NCI-H1694 treated with DMSO at 0.1 percent for 48 hours (cell line): ENCODE measurements at places on chromosomes 1 and 21.

DNA sequence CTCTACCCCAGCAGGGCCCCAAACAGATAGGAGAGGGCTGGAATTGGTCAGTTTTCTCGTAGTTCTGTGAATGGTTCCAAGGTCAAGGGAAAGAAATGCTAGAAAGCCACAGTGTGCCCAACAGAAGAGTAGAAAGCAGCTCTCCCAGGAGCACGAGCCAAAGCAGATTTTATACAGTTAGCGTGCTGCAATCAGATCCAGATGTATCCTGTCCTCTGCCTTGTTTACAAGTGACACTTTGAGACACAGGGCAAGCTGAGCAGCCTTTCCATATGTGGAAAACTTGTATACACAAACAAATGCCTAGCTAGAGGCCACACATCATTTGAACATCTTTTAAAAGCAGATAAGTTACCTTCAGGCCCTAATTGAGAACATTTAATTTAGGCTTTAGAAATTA, 6.5 kb downstream of the VAMP3 start:
- DNase-seq = no peak

DNA sequence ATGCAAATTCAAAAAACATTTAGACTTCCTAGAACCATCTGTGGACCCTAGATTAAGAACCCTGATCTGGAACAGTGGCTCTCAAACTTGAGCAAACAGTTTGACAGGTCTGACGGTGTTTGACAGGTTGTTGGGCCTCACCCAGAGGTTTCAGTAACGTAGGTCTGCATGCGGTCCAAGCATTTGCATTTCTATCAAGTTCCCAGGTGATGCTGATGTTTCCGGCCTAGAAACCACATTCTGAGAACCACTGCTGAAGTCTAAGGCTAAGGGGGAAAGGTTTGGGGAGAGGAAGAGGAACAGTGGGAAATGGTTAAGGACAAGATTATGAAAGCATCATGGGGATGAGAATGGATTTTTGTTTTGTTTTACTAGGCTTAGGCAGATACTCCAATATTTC, 48.6 kb downstream of the MDM4 start:
- DNase-seq = no peak

DNA sequence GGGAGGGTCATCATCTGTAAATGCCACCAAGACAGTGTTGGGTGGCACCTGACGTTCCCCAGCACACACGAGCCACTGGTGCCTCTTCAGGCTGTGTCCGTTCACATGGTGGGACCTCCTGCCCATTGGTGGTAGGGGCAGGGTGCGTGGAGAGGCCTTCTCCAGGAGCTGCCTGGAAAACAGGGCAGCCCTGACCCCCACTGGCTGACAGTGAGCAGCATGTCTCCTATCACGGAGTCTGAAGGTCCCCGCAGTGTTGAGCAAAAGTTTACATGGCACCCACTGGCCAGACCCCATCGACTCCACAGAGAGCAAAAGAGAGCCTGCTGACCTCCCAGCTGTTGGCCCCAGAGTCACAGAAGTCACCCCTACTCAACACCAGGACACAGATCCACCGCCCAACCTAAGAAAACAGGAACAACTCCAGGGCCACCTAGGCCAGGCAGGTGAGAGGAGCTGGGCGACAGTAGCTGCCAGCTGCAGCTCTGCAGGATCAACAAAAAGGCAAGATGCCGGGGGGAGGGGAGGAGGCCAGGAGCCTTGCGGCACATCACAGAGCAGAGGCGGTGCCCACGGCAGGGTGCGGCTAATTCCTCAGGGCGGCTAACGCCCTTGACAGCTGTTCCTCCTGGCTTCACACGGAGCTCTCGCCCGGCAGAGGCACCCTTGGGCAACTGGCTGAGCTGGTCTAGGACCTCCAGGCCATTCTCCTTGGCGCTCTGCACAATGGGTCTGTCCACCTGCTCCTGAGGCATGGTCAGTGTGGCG, 14.4 kb upstream of the IFI6 start:
- DNase-seq = no peak

- DNase-seq = peak; percentile 81
Observed at GRCh38 chr21:37700641-37701202, 215.5 kb downstream of the KCNJ6 start.

GRCh38 chr1:66239834-66240233, 294.1 kb upstream of the SGIP1 start:
- no peak for DNase-seq

DNA sequence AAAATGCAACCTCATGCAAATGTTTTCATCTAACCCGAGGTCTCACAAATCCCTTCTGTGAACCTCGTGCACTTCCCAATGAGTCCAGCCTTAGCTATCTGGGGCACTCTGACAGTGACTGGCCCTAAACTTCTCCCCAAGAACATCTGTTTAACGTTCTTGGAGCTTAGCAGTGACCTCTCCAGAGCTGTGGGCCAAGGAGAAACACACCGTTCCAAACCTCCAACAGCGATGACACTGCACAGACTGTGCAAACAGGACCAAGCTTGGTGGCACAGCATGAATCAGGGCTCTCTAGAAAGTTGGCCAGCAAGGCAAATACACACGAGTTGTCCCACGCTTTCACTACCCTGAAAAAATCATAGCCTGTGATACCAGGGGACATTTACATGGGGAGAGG, 15.8 kb downstream of the BEND5 start:
- no peak for DNase-seq

DNA sequence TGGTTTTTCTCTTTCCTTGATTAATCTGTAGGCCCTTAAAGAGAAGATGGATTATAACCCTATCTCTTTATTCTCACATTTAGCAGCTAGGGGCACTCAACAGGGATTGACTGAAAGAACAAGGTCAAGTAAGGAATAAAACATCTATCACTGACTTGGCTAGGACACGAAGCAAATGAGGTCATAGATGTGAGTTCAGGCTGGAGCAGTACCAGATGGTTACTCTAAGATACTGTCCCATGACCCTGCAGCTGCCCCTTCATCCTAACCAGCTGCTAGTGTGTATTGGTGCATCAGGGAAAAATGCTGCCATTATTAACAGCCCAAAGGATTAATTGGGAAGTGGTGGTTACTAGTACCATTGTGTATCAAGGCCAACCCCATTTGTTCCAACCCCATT, 221.9 kb downstream of the CTH start:
- no peak for DNase-seq

DNA sequence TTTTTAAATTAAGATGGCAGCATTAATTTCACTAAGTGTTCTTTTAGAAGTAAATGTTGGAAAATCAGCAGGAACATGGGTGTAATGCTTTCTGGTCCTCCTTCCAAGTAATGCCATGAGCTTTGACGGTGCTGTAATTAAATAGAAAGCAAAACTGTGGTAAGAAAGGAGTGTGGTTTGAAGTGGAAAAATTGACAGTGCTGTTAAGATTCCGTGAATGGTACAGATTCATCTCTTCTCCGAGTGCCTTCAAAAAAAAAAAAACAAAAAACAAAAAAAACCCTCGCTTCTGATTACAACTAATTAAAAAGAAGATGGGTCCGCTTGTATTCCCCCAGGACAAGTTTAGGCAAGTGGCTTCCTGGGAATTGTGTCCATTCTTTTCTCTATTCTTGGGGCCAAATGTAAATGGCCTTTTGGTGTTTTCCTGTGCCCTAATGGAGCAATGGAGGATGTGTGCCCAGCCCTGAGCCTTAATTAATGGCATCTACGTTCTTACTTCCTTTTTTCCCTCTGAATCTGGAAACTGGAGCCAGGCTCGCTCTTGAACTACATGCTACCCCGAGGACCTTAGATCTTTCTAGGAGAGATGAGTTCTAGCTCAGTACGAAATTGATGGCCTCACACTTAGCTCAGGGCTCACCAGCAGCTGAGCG, 5.1 kb downstream of the LMO4 start:
- DNase-seq = no peak

DNA sequence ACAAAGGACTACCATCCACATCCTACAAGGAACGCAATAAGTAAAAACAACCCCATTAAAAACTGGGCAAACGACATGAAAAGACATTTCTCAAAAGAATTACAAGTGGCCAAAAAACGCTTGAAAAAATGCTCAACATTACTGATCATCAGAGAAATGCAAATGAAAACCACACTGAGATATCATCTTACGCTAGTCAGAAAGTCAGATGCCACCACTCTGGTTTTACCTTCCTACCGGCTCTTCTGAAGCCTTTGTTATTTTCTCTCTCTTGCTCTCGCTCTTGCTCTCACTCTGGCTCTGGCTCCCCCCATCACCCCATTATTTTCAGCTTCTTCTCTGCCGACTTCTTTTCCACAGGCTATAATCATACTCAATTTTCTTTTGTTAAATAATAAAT, 38.8 kb downstream of the VPS45 start:
- DNase-seq = no peak

- no peak for DNase-seq
Observed at GRCh38 chr1:11806307-11806936, 431 bp downstream of the CLCN6 start.

DNA sequence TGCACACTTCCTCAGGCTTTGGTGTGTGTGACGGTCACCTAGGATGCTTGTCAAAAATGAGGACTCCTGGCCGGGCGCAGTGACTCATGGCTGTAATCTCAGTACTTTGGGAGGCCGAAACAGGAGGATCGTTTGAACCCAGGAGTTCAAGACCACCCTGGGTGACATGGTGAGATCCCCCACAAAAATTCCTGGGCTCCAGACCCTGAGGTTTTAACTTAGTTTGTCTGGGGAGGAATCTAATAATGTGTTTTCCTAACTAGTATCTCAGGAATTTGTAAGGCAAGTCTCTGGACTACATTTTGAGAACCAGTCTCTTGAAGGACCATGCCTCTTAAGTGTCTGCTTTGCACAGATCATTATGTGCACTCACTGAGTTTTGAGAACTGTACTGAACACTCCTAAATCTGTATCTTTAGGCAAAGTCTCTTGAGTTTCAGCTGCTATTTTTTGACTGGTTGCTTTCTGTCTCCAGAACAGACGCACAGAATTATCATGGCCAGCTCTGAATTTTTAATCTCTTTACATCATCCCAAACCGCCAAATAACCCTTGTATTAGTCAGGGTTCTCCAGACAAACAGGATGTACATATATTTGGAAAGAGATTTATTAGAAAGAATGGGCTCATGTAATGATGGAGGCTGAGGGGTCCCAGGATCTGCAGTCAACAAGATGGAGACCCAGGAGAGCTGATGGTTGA, 45.5 kb upstream of the VANGL1 start:
- DNase-seq = no peak

GRCh38 chr21:35303085-35303484, 254.0 kb upstream of the RUNX1 start:
- DNase-seq = no peak

DNA sequence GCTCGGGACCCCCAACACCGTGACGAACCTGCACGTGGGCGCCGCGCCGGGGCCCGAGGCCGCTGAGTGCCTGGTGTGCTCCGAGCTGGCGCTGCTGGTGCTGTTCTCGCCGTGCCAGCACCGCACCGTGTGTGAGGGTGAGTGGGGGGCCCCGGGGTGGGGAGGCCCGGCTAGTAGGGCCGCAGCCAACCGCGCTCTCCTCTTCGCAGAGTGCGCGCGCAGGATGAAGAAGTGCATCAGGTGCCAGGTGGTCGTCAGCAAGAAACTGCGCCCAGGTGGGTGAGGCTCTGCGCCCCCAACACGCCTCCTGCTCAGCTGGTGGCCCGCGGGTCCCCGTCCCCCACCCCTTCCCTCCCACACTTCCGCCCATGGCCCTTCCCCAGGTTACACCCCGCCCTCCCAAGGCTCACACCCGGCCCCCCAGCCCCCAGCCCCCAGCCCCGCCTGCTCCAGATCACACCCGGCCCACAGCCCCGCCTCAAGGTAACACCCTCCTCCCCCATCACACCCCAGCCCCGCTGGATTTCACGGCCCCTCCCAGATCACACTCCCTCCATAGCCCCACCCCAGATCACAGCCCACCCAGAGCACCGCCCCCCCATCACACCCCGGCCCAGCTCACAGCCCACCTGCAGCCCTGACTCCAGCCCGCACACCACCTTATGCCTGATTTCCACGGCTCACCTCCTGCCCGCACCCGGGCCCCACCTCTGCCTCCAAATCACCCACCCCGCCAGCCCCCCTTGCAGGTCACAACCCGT, 2.4 kb upstream of the MMP23B start:
- peak; percentile 53 for DNase-seq

- DNase-seq = no peak
Observed at GRCh38 chr1:227006226-227006796, 66.2 kb downstream of the COQ8A start.

DNA sequence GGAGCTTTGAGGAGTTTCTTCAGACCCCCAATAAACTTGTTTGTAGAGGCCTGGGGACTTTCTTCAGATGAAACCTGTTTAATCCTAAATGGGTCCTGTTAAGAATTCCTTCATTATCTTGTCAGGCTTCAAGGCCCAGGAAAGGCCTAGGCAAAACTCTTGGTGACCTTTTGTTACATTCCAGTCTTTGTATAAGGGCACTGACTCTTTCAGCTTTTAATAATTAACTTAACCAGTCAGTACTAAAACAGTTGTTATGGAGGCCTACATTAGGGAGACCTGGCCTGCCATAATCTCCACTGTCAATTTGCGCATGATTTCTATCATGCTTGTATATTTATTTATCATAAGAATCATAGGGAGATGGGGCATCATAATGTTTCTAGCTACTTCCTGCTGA, 110.2 kb downstream of the FCRL5 start:
- DNase-seq = no peak

- DNase-seq = no peak
Observed at GRCh38 chr21:35053356-35054096, 4.4 kb upstream of the RUNX1 start.

DNA sequence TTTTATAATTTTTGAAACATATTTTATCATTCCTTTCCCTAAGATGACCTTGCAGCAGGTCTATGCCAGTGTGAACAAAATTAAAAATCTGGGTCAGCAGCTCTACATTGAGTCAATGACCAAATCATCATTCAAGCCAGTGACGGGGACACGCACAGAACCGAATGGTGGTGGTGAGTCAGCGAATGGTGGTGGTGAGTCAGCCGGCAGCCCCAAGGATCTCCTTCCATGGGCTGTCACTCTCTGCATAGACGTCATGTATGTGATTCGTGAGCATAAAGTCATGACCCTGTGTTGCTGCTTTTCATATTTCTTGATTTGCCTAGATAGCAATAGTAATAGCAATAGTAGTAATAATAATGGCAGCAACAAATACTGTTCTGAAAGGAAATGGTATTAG, 26.3 kb downstream of the PER3 start:
- DNase-seq = no peak

DNA sequence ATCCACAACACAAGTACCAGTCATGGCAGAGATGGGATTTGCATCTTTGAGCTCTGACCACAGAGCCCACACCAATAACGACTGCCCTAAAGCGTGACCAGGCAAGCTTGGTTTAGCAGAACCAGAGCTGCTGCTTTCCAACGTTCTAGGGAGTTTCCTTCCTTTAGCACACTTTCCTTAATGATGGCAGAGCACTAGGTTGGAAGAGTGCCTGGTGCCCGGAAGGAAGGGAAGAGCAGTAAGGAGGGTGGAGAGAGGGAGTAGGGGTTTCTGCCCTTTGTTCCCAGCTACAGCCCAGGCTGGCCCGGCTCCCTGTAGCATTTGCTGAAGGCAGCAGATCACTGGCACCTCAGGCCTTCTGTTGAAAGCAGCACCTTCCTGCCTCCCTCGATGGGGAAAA, 6.1 kb upstream of the EVA1C start:
- DNase-seq = no peak
